ENCODE measurements at places on chromosomes 3 and 15.

- DNase-seq, result peak; percentile 56
Observed at GRCh38 chr3:104411757-104412156, 955.0 kb upstream of the ALCAM start.

DNA sequence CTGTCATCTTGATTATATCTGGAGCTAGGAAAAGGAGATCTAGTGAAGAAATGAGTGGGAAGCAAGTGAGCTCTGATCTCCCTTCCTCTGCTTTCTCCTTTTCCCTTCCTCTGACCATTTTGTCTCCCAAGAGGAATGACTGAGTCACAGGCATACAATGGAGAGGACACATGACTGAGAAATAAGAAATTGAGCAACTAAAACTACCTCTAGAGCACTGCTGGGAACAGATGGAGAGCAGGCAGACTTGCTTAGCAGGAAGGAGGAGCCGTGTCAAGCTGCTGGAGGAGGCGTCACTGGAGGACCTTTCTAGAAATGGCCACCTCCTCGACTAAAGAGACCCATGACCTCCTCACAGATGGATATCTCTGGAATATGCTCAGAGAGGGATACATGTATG lies 66.9 kb upstream of the MYO5C start:
- no peak for DNase-seq

- no peak for DNase-seq
Observed at GRCh38 chr15:99449514-99449913, 116.3 kb upstream of the MEF2A start.

DNA sequence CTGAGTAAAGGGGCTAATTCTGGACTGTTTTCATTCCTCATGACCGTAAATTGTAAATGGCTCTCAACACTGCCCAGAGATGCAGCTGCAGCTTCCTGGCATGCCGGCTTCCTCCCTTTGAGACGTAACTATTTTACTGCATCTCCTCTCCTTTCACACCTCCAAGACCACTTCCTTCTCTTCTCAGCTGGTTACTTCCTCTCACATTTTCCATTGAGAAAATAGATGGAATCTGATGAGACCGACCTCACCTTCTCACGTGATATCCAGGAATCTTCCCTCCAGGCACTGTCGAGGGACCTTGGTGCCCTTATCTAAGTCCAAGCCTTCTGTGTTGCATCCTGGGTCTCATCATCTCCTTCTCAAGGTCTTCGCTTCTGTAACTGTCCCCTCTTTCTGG lies 12.7 kb downstream of the LYSMD4 start:
- DNase-seq, result no peak

GRCh38 chr15:64582202-64582601 lies 121.8 kb downstream of the ZNF609 start:
- DNase-seq, result no peak

- DNase-seq, result peak; percentile 93
Observed at GRCh38 chr15:67548862-67549651, 6.6 kb downstream of the MAP2K5 start.

GRCh38 chr15:40706121-40706520 lies 11.1 kb downstream of the RAD51 start:
- DNase-seq, result no peak

GRCh38 chr15:72783004-72783639 lies 436 bp downstream of the ADPGK start:
- DNase-seq, result no peak

- no peak for DNase-seq
Observed at GRCh38 chr3:15665510-15666150, 64.1 kb downstream of the BTD start.

- DNase-seq, result no peak
Observed at GRCh38 chr3:32203854-32204253, 34.6 kb upstream of the CMTM8 start.

DNA sequence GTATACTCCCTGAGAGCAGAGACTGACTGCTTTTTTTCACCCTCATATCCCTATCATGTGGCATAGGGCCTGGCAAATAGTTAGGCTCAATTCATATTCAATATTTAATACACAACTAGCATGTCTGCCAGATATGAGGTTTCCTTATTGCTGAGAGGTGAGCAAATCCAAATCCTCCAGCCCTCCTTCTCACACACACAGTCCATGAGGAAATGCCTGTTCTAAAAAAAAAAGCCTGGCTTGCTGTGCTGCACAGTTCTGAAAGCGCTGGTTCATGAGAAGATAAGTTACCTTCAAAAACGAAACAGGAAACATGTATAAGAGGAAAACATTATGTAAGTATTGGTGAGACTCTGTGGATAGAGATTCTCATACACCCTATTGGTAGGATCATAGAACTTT lies 15.5 kb upstream of the ACAP2 start:
- no peak for DNase-seq

- DNase-seq, result no peak
Observed at GRCh38 chr3:36762918-36763849, 1.2 kb downstream of the DCLK3 start.

- no peak for DNase-seq
Observed at GRCh38 chr3:3260870-3261269, 81.4 kb upstream of the CRBN start.

DNA sequence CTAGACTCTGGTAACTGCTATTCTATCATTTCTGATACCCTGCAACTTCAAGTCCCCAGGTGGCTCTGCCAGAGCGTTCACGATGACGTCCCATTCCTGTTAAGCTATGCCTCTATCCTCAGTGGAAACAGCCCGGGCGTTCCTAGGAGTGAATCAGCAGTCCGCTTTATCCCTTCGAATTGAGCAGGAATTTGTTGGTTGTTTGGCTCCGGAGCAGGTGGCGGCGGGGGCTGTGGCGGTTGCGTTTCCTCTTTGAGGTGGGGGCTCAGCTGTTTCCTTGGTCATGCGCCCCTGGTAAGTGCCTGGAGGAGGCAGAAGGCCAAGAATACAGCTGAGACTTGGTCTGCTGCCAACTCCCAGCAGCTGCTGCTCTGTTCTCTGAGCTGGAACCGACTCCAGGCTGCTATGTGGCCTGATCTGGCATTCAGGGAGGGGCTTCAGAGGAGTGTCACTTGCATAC lies 25.2 kb downstream of the ARPP21 start:
- DNase-seq, result peak; percentile 50

- DNase-seq, result no peak
Observed at GRCh38 chr15:38624244-38625205, 59.9 kb upstream of the RASGRP1 start.

- DNase-seq, result no peak
Observed at GRCh38 chr3:76470285-76470684, 569.6 kb upstream of the ROBO2 start.

DNA sequence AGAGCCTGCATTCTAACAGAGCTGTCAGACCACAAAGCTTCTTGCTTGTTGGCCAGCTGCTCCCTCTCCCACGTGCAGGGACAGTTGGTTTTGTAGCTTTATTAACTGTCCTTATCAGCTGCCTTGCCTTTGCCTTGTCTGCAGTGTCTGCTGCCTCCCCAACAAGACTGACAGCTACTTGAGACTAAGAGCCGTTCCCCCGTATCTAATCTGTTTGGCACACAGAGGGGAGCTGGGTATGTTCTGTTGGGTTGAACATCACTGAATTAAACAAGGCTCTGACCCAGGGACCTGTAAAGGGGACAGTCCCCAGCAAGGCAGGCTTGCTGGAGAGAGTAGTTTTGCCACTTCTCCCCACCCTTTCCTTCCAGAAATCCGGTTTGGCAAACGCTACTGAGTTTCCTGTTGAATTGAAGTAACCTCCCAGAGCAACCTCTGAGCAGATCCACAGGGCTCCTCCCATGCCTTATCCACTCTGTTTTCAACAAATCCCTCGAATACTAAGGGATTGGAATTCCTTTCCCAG lies 116.1 kb downstream of the ANP32A start:
- peak; percentile 34 for DNase-seq

GRCh38 chr3:142595581-142595950 lies 627 bp upstream of the PLS1 start:
- DNase-seq, result no peak

DNA sequence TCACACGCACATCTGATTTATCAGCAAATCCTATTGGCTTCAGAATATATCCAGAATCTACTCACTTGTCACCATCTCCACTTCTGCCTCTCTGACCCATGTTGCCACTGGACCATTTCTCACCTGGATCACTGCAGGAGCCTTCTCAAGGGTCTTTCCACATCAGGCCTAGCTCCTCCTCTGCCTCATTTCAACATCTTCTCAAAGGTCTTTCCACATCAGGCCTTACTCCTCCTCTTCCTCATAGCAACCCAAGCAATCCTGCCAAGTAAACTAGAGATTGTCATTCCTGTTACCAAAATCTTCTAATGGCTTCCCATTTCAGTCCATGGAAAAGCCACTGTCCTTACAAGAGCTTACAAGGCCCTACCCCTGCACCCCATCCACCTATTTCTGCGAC lies 18.0 kb upstream of the DUT start:
- DNase-seq, result no peak

- no peak for DNase-seq
Observed at GRCh38 chr3:72633534-72633933, 214.7 kb downstream of the SHQ1 start.

DNA sequence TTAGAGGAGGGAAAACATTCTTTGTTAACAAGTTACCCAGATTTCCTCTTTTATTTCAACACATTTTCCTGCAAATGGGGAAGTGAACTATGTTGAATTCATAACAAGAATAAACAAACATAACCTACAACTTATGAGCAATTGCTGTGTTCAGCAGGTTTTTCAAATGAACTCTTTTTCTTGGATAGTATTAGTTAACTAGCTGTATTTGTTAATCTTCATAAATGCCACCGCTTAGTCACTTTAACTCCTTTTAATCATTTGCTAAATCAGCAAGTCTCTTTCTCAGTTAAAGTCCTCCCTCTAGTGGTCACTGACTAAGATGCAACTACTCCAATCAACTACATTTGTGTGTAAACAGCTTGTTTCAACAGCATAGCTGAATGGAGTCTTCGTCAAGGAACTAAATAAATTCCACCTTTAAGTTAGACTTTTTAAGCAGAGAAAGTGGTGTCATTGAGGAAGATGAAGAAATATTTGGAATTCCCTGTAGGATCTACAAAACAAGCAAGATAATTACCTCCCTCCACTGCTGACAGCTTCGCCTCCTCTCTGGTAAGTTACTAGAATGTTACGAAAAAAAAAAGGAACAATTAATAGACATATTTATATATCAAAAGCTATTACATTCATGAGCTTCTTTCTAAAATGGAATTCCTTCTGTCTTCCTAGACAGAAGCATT lies 1122.0 kb downstream of the ROBO1 start:
- DNase-seq, result peak; percentile 73

GRCh38 chr3:2098398-2099027 lies at the start of gene CNTN4:
CNTN4 (plus strand) TSS chr3:2098866.
- peak; percentile 97 for DNase-seq

DNA sequence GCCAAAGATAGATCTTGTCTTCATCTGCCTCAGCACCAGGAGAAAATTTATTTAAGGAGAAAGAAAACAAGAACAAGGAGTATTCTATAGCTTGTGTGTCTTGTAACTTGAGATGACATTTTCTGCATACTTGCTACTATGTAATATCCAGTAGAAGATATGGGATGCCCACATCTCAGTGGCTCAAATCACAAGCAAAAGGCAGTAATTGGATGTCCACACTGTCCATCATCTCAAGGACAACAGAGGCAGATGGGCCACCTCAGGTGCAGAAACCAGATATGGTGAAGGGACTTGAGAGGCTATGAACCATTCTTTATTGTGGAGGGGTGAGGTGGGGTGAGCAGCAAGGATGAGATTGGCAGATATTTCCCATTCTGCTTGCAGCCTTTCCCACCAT lies 309.0 kb downstream of the GBE1 start:
- no peak for DNase-seq

DNA sequence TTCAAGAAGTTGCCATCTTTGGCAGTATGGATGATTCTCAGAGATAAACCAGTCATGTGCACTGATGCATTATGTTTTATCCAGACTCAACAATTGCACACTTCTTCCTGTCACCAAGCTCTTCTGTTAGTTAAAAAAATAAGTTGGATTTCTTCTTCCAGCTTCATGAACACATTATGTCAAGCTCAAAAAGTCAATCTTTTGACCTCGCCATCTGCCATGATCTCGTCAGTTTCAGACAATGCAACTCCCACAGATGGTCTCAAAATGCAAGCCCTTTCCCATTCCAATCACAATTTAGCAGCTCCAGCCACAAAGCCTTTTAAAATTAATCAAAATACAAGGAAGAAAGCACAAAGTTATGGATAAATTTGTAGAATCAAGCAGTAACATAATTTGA lies 42.8 kb downstream of the TFDP2 start:
- DNase-seq, result peak; percentile 13

DNA sequence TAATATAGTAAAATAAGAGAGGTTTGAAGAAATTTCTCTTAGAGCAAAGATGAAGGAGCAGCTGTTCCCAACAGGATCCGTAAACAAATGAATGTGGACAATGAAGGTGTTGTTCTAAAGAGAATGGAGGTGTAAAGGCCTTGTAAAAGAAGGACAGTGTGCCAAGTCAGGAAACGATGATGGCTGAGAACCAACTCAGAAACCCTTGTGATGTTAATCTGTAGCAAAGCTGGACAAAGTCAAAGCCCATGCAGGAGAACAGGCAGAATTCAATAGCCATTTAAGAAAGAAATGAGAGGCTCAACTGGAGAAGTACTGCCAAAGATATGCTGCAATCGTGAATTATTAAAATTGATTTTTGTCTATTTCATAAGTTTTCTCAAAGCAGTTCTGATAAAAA lies 192.2 kb downstream of the MBNL1 start:
- DNase-seq, result peak; percentile 9

GRCh38 chr3:193778676-193779075 lies 185.7 kb downstream of the OPA1 start:
- no peak for DNase-seq

- DNase-seq, result peak; percentile 23
Observed at GRCh38 chr3:179943117-179943880, 93.4 kb downstream of the PEX5L start.

DNA sequence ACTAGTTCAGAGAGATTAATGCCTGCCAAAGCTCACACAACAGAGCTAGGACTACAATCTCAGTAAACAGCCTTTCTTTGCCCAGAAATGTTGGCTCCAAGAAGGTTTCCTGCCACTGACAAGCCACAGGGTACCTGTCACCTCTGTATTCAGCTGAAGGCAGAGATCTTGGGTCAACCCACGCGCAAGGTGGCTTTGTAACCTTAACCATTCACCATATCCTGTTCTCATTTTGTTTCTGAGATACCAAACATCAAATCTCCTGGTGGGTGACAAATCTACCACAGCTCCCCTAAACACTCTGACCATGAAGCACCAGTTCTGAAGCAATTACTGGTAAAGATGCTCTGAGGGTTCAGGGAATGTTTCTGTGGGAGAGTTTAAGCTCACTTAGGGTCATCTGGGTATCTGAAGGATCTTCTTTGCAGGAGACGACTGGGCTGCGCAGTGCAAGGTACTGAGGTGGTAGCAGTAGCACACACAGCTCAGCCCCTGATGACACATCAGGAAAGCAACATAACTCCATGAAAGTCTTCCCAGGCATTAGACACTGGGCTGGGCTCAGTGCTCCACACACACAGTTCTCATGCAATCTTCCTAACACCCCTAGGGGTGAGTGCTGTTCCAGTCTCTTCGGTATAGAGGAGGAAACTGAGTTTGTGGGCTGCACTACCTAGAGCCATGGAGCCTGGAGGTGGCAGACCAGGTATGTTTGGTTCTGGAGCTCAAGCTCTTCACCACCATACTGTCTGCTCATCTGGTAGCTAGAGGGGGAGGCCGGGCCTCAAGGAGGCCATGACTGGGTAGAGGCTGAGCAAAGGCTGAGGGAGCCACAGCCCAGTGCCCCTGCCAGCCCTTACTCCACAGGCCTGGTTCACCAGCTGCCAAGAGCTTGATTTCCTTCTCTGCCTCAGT lies 7.7 kb downstream of the CXCR6 start:
- no peak for DNase-seq
